ENCODE measurements at places on chromosomes 3 and 15. TPM values are rescaled to one million over a fixed set of nuclear protein-coding genes. Genes with fewer than 3 reads are reported as not detected.

- no peak for DNase-seq
Observed at GRCh38 chr3:414063-414462, 217.5 kb downstream of the CHL1 start.

GRCh38 chr3:172982736-172983364 is 158.2 kb downstream of the SPATA16 start:
- DNase-seq = no peak

DNA sequence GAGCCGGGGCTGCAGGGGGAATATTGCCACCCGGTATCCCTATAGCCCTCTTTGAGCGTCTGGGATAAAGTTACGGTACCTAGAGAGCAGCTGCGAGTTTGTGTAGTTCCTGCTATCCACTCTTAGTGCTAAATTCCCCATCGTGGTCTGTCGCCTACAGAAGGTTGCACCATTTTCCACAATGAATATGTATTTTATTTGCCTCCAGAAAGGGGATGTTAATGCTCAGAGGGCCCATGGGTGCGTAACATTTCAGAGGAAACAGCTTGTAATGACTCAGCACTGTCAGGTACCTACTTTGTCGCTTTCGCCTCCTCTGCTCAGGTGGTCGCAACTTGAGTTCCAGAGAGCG is 1.1 kb downstream of the SLCO3A1 start:
- no peak for DNase-seq

GRCh38 chr15:64144192-64144564 is 7.4 kb upstream of the SNX22 start:
- no peak for DNase-seq

GRCh38 chr3:7112523-7113056 is 251.7 kb downstream of the GRM7 start:
- DNase-seq = no peak

The ACOX2 gene
- 248 TPM for total RNA-seq

DNA sequence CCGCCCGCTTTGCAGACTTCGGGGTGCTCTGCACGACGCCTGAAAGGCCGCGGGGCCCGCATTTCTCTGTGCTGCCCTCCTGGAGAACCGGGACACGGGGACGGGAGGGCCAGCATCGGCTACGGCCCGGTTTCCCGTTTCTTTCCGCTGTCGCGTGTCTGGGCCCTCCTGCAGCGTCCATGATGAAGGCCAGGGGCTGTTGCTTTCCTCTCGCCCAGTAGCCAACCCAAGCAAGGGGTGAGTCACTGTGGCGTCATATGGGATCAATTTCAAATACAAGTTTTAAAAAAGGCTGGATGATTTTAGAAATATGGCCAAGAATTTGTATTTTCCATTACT is 435 bp downstream of the SLC35G2 start:
- no peak for DNase-seq

GRCh38 chr3:117268318-117268717 is 558.7 kb downstream of the TUSC7 start:
- DNase-seq = no peak
